ENCODE measurements at places on chromosomes 1 and 21.

GRCh38 chr1:93997756-93998155, 88.5 kb upstream of the GCLM start:
- DNase-seq: no peak

GRCh38 chr1:117051224-117052064, 8.7 kb upstream of the TTF2 start:
- DNase-seq: peak; percentile 23

- no peak for DNase-seq
These were observed 7.3 kb downstream of the ODF2L start for GRCh38 chr1:86388777-86389176.

DNA sequence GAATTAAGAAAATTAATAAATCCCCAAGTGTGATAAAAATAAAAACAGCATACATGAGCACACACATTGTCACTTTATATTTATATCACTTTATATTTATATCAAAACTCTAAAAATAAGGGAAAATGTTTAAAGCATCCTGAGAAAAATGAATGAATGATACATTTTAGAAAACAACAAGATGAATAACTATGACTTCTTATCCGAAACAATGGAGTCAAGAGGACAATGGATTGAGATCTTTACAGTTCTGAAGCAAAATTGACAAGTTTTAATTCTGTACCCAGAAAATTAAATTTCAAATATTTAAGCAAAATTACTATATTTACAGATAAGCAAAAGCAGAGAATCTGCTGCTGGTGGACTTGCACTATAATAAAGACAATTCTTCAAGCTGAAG, 512.6 kb downstream of the MRPL39 start:
- no peak for DNase-seq

DNA sequence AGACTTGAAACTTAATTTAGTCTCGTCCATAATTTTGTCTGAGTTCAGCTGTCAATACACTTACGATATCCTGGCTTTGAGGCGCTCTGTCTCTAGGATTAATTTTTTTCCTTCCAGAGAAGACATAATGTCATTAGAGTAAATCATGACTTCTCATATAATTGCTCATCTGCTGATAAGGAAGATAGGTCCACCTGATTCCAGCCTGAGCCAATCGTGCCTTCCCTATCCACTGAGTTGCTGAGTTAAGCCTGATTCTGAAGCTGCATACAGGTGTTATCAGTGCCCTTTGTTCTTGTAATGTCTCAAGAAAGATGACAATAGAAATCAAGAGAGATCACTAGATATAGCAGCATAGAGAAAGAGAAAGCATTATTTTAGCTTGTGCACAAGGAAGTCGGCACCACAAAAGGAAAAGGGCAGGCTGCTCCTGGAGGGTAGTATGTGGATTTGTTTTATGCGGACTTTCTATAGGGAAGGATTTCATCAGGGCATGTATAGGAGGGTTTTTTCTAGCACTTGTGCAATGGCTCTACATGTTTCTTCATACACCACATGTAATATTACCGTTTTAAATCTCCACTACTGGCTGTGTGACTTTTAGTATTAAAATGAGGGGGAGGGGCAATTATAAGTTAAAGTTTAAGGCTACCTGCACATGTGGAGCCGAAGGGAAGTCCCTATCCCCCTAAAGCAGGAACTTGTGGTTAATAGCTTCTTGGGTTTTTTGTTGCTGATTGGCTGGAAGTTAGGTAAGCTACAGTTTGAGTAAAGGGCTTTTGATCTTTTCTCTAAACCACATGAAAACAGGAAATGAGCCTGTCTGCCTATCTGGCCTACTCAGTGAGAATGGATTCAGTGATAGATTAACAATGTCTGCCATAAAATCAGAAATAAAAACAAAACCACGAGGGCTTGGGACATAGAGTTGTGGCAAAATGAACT, 133.4 kb downstream of the PLPPR5 start:
- DNase-seq: no peak

- no peak for DNase-seq
These were observed 217.9 kb upstream of the NRIP1 start for GRCh38 chr21:15282665-15283064.

DNA sequence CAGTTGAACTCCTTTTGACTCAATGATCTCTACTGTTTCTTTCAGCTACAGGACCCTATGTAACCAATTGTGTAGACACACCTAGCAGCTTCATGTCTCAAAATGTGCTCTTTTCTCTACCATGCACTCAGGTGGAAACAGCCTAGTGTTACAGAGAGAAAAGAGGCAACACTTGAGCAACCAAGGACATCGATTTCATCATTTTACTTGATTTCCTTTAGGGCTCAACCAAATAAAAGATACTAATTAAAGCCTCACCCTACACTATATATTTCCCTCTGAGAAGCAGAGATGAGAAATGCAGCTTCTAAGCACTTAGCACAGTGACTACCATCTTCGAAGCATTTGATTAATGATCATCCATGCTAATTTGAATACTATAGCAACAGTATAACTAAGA, 55.1 kb downstream of the PTGER3 start:
- no peak for DNase-seq
